Trophoblast cell (in vitro differentiated cells and primary cell): ENCODE measurements at places on chromosomes 5 and 9.

DNA sequence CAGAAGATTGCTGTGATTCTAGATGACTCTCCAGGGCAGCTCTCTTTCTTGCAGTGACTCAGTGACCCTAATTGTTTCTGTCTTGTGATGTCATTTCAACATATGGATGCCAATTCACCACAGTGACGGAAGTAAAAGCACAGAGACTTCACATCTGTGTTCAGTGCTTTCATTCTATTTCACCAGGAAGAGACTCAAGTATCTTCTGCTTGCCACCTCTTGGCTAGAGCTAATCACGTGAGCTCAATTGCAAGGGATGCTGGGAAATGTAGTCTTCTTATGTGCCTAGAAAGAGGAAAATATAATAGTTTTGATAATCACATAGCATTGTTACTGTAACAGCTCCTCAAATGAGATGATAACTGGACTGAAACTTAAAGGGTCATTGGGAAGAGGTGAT lies 453.3 kb upstream of the KLF4 start:
- no peak overlapping the region for H3K4me3 ChIP-seq
- H3K27me3 ChIP-seq: no peaks in the 10 kb centered on the region
- DNase-seq: peak; percentile 15
- no peaks in the 10 kb centered on the region for H3K36me3 ChIP-seq

- no peak for DNase-seq
- no peak overlapping the region for H3K4me3 ChIP-seq
- H3K36me3 ChIP-seq: no peaks in the 10 kb centered on the region
- no peaks in the 10 kb centered on the region for H3K4me1 ChIP-seq
These were observed 324.8 kb downstream of the CYLC2 start for GRCh38 chr9:103319979-103320378.

GRCh38 chr9:99677281-99677680 lies 144.4 kb upstream of the NR4A3 start:
- H3K4me1 ChIP-seq: no peaks in the 10 kb centered on the region
- no peak overlapping the region for H3K4me3 ChIP-seq
- DNase-seq: no peak
- no peak overlapping the region for H3K27ac ChIP-seq

DNA sequence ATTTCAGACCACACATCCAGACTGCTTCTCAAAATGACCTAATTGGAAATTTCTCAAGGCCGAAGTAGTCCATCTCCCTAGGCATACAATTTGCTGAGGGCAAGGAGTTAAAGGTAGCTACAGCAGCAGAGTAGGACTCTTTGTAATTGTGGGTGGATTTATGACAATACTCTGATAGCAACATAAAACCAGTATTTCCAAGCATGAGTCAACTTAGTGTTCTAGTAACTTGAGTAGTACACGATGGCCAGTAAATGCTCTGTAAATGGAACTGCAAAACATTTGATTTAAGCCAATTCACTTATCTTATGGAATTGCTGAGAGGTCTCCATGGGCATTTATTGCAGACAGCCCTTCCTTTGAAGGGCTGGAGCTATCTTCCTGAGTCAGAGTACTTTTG lies 352.2 kb downstream of the PLK2 start:
- H3K36me3 ChIP-seq: no peaks in the 10 kb centered on the region
- no peak for DNase-seq
- no peaks in the 10 kb centered on the region for H3K27me3 ChIP-seq
- H3K27ac ChIP-seq: no peak overlapping the region
- no peaks in the 10 kb centered on the region for H3K4me1 ChIP-seq

- no peak overlapping the region for H3K27ac ChIP-seq
- no peaks in the 10 kb centered on the region for H3K27me3 ChIP-seq
- no peaks in the 10 kb centered on the region for H3K4me1 ChIP-seq
- no peak overlapping the region for H3K4me3 ChIP-seq
- H3K36me3 ChIP-seq: no peaks in the 10 kb centered on the region
- DNase-seq: no peak
These were observed 50.0 kb upstream of the PPARGC1B start for GRCh38 chr5:149679876-149680809.

DNA sequence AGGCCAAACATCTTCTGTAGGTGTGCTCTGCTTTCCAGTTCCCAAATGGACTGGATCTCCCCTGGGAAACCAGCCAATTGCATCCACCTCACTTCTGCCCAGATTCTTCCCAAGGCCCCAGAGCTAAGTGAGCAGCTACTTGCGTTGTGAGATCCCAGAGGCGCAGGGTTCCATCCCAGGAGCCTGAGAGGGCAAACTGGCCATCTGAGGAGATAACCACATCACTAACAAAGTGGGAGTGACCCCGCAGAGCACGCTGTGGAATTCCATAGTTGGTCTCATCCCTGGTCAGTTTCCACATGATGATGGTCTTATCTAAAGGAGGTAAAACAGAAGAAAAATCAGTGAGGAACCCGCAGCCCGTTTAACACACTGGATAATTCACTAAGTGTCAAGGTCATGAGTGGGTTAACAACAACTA lies 1.7 kb downstream of the RACK1 start:
- peaks cover 16% of the 10 kb centered on the region for H3K4me1 ChIP-seq
- peaks cover 53% of the 10 kb centered on the region for H3K36me3 ChIP-seq
- no peaks in the 10 kb centered on the region for H3K27me3 ChIP-seq
- no peak for DNase-seq
- no peak overlapping the region for H3K4me3 ChIP-seq
- no peak overlapping the region for H3K27ac ChIP-seq

GRCh38 chr9:74848153-74848525 lies 39.6 kb downstream of the TRPM6 start:
- no peak for DNase-seq
- H3K36me3 ChIP-seq: no peaks in the 10 kb centered on the region
- H3K4me1 ChIP-seq: no peaks in the 10 kb centered on the region
- no peak overlapping the region for H3K4me3 ChIP-seq
- no peaks in the 10 kb centered on the region for H3K27me3 ChIP-seq
- H3K27ac ChIP-seq: no peak overlapping the region
